Prostate gland (tissue), 2 donors: ENCODE measurements at places on chromosomes 12 and 14. TPM values are rescaled to one million over a fixed set of nuclear protein-coding genes. Genes with fewer than 3 reads are reported as not detected.

GRCh38 chr12:81465191-81465590 lies 294.0 kb downstream of the PPFIA2 start:
- no peak for DNase-seq

The NANOG gene
- 0.05 TPM for total RNA-seq

The CLEC9A gene
- not detected for total RNA-seq

DNA sequence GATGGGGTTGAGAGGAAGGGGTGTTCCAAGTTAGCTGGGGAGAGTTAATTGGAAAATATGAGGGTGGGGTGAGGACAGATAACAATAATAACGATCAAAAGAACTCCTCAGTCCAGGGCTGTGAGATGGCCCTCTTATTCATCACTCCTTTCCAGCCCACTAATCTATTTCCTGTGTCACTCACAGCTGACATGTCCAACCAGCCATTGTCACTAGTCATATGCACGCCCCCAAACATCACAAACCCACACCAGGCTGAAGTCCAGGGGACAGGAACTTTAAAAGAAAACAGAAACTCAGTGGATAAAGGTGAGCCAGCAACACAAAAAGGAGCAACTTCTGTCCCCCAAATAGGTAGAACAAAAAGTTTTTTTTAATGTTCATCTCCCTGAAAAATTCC lies 911 bp downstream of the CALCOCO1 start:
- no peak for DNase-seq

DNA sequence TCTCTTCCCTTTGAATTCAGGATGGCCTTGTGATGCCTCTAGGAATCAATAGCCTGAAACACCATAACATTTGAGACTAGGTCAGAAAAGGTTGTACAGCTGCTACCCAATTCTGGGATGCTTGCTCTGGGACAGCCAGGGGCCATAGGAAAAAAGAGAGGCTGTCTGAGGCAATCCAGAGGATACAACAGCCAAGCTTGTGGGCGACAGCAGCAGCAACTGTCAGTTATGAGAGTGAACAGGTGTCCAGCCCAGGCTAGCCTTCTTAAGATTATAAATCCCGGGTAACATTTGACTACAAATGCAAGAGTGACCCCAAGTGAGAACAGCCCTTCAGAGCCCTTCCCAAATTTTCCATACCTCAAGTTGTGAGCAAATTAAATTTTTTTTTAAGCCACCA lies 11.1 kb downstream of the DCN start:
- no peak for DNase-seq
